ENCODE measurements at places on chromosomes 7 and 10. TPM values are rescaled to one million over a fixed set of nuclear protein-coding genes. Genes with fewer than 3 reads are reported as not detected.

- no peaks in the 10 kb centered on the region for H3K36me3 ChIP-seq
- no peaks in the 10 kb centered on the region for H3K27me3 ChIP-seq
- no peak overlapping the region for H3K27ac ChIP-seq
Observed at GRCh38 chr7:51620706-51621105, 304.1 kb upstream of the COBL start.

OR2A12 gene
- total RNA-seq: not detected

EEPD1 gene
- total RNA-seq: 0.26 TPM

- H3K27me3 ChIP-seq: no peaks in the 10 kb centered on the region
- H3K27ac ChIP-seq: no peak overlapping the region
- H3K4me1 ChIP-seq: no peaks in the 10 kb centered on the region
- DNase-seq: no peak
- H3K36me3 ChIP-seq: no peaks in the 10 kb centered on the region
Observed at GRCh38 chr7:3955751-3956696, 655.0 kb downstream of the SDK1 start.

DNA sequence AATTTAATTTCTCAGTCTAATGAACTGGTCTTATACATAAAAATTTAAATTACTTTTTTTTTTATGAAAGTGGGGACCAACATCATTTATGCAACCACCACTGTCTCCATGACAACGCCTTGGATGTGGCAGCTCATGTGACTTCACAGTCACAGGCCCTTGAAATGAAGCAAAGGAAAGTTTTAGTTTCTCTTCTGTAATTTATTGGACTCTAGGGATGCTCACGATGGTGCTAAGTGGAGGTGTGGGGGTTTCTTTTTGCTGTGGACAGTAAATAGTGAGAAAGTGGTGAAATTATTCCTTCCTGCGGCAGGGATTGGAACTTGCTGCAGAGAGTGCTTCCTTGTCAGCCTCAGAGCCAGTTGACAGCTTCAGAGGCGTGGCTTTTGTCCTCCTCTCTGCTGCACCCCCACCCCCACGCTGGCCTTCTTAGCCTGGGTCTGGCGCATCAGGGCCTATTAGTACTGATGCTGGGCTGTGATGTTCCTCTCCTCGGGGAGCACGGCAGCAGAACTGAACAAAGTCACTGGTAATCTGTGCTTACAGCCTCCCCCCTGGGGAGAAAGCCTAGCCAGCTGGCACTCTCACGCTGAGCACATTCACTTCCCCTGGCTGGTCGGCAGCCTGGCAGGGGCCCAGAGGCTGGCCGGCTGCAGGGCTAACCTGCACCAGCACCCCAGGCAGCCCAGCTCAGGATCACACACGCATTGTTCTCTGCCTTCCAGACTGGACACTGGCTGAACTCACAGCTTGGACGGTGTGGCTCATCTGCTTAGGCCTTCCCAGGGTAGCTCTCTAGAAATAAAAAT lies 517.5 kb upstream of the GALNT17 start:
- DNase-seq: no peak
- peaks cover 8% of the 10 kb centered on the region for H3K27me3 ChIP-seq
- H3K4me3 ChIP-seq: no peak overlapping the region
- H3K4me1 ChIP-seq: no peaks in the 10 kb centered on the region
- no peak overlapping the region for H3K27ac ChIP-seq

DNA sequence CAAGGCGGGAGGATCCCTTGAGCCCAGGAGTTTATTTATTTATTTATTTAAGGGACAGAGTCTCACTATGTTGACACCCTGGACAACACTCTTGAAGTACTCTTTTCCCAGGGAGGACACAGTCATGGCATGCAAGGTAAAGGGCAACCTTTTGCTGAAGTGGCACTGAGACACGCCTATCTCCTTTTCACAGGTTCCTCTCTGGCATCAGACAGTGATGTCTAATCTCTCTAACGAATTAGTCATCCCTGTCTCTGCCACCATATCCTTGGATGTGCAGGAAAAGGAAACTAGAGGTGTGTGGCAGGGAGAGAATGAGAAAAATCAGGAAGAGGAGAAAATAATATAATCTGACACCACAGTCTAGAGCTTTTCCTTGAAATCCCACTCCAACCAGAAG lies 19.5 kb downstream of the CPVL start:
- DNase-seq: no peak
- no peak overlapping the region for H3K4me3 ChIP-seq
- H3K27ac ChIP-seq: no peak overlapping the region
- H3K27me3 ChIP-seq: peaks cover 7% of the 10 kb centered on the region
- no peaks in the 10 kb centered on the region for H3K36me3 ChIP-seq

ARMC3 gene
- not detected for total RNA-seq

DNA sequence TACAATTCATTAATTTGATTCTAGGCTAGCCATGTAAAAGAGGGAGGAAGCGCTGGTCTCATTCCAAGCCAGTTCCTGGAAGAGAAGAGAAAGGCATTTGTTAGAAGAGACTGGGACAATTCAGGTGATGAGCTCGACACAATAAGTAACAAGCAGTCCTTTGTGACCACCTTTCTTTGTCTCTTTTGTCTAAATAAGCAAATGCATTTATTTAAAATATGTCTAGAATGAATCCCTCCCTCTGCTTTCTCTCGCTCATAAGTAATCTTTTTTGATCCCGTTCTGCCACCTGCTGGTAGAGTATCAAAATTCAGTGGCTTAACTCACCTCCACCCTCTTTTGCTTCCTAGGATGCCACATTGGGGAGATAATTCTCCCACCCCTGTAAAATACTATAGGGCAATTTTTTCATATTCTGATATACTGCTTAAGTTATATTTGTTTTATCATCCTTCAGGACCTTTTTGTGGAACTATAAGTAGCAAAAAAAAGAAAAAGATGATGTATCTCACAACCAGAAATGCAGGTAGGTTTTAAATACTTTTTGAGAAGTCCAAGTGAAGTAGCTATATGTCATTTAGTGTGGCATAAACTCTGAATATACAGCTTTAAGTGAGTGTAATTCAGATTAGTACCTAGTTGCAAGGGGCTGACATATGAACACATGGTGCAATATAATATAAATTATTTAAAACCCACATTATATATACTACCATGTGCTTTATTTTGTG lies 91.5 kb downstream of the GSDME start:
- no peak overlapping the region for H3K4me3 ChIP-seq
- H3K27me3 ChIP-seq: no peaks in the 10 kb centered on the region
- no peak overlapping the region for H3K27ac ChIP-seq
- no peak for DNase-seq
- no peaks in the 10 kb centered on the region for H3K4me1 ChIP-seq

- no peaks in the 10 kb centered on the region for H3K27me3 ChIP-seq
- peaks cover 28% of the 10 kb centered on the region for H3K36me3 ChIP-seq
- no peak for DNase-seq
- no peaks in the 10 kb centered on the region for H3K4me1 ChIP-seq
- no peak overlapping the region for H3K4me3 ChIP-seq
Observed at GRCh38 chr10:13139676-13140075, 21.7 kb upstream of the MCM10 start.

NACAD gene
- total RNA-seq: 1.1 TPM

GRCh38 chr10:67075491-67075971 lies 149.7 kb downstream of the LRRTM3 start:
- no peak for DNase-seq
- no peak overlapping the region for H3K27ac ChIP-seq
- no peaks in the 10 kb centered on the region for H3K4me1 ChIP-seq
- no peaks in the 10 kb centered on the region for H3K27me3 ChIP-seq
- no peak overlapping the region for H3K4me3 ChIP-seq
- H3K36me3 ChIP-seq: peaks cover 7% of the 10 kb centered on the region

DNA sequence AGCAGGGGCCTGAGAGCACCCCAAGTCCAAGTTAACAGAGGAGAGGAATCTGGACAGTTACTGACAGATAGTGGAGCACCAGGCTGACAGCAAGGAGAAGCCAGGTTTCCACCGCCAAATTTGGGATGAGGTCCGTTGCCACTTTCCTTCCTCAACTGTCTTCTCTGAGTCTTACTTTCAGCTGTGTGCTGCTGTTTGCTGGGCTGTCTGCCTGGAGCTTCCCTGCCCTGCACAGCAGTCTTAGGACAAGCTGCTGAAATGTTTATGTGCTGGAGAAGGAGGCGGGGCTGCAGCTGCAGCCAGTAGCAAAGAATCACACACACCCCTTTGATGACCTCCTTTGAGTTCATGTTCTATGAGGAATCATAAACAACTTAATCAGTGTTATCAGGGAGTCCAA lies 17.4 kb upstream of the CYP3A7 start:
- H3K27me3 ChIP-seq: peaks cover 22% of the 10 kb centered on the region
- H3K4me3 ChIP-seq: no peak overlapping the region
- H3K27ac ChIP-seq: no peak overlapping the region
- H3K4me1 ChIP-seq: no peaks in the 10 kb centered on the region

DNA sequence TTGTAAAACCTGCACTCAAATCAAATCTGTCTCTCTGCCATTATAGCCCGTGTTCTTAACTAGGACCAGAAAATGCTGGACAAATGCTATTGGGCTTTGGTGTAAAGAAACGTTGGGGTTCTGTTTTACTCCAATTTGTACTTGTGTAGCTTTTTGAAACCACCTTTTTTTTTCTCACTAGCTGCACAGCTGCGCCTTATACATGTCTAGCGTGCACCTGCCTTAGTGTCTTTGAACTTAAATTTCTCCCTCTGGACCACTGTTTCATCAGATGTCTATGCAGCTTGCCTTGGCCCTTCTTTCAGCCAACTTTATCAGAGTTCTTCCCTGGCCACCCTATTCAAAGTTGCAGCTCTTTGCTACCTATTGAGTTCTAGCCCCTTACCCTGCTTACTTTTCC lies 7.1 kb downstream of the LIPM start:
- no peak overlapping the region for H3K27ac ChIP-seq
- H3K4me1 ChIP-seq: peaks cover 6% of the 10 kb centered on the region
- H3K4me3 ChIP-seq: no peak overlapping the region
- no peaks in the 10 kb centered on the region for H3K27me3 ChIP-seq

GRCh38 chr7:24728503-24729364 lies 28.5 kb downstream of the GSDME start:
- H3K36me3 ChIP-seq: no peaks in the 10 kb centered on the region
- no peak overlapping the region for H3K27ac ChIP-seq
- H3K27me3 ChIP-seq: peaks cover 22% of the 10 kb centered on the region
- peaks cover 16% of the 10 kb centered on the region for H3K4me1 ChIP-seq

EPHB6 gene
- 1.8 TPM for total RNA-seq

FAM221A gene
- 6.4 TPM for total RNA-seq

All from natural killer cell treated with Interleukin-12 subunit alpha and Interleukin-12 subunit beta and Interleukin-15 and Interleukin-18, amount 100 ng/mL, for 72 hours (primary cell).